ENCODE measurements at places on chromosomes 2 and 18.

DNA sequence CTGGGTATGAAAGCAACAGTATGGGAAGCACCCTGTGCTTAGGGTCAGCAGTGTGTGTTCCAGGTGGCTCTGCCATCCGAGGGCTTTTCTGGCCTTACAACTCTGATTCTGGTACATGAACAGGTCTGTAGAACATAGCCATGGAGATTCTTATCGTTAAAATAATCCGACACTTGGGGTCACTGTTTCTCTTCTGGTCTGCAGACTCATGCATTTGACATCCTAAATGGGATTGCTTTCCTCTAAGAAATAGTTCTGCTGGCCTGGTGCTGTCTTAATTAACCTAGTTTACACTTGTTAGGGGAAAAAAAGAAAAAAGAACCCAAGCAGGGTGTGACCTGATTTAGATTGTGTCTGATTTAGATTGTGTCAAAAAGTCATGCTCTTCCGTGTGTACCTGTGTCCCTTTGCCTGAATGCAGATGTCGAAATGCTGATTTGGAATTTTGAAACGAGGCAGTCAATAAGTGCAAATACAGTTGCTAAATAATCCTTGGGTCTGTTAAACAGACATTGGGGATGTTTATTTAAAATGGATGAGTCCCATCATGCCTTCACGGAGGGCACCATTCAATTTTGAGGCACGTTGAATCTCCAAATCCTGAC is 59.6 kb downstream of the TRPM8 start:
- peak; percentile 76 for DNase-seq

- peak; percentile 81 for DNase-seq
These were observed 11.5 kb downstream of the TEX44 start for GRCh38 chr2:231604101-231604684.

- no peak for DNase-seq
These were observed 32.1 kb downstream of the CLASP1 start for GRCh38 chr2:121617042-121617599.

GRCh38 chr2:214127571-214127970 is 283.3 kb upstream of the VWC2L start:
- DNase-seq, result no peak

DNA sequence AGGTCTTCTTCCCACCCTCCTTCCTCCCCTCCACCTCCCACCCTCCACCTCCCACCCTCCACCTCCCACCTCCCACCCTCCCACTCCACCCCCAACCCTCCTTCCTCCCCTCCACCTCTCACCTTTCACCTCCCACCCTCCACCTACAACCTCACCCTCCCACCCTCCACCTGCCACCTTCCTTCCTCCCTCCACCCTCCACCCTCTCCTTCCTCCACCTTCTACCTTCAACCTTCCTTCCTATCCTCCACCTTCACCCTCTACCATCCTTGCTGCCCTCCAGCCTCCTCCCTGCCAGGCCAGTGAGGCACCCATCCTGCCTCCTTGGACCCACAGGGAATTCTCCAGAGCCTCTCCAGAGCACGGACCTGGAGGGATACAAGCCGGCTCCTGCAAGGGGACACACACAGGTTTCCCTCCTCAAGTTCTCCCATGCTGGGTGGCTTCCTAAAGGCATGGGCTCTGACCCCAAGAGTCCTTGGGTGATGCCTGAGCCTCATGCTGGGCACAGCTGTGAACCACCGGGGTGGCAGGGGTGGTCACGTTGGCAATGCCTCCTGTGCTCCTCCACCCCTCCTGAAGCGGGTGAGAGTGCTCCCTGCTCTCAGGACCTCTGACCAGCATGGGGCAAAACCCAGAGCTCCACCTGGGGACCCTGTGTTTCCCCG is 293.0 kb downstream of the NDUFA10 start:
- no peak for DNase-seq

- no peak for DNase-seq
These were observed 33.6 kb downstream of the INPP5D start for GRCh38 chr2:233093721-233094120.

DNA sequence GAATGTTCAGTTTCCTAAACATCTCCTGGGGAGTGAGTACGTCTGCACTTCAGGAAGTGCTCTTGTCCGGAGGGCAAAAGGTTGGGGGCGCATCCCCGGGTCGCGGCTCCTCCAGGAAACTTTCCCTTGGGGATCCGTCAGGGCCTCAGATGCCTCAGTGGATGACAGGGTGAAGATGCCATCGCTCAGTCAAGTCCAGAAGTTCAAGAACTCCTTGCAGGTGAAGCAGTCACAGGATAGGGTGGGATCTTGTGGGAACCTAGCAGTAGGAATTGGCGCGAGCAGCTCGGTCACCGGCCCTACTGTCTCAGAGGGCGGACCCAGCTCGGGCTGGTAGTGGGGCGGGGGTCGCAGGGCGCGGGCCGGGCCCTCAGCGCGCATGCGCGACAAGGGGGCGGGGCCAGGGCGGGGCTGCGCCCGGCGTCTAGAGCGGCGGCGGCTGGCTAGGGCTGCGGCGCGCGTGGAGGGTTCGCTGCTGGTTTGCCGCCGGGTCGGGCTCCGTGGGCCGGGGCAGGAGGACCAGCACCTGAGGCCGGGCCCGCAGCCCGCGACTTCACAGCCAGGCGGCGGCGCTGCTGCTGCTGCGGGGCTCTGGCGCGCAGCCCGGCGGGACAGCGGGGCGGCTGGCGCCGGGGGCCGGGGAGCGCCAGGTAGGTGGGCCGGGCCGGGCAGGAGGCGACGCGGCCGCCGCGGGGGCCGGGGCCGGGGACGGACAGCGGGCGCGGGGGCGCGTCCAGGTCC is at the start of gene INPP4A:
Gene INPP4A, plus strand, starts transcription at position 423 of the 741 bp plus-strand sequence. CDS start 75,191 bp downstream, outside the sequence.
- peak; percentile 93 for DNase-seq

GRCh38 chr2:54979321-54980044 is 70.8 kb downstream of the RTN4 start:
- DNase-seq, result peak; percentile 67

DNA sequence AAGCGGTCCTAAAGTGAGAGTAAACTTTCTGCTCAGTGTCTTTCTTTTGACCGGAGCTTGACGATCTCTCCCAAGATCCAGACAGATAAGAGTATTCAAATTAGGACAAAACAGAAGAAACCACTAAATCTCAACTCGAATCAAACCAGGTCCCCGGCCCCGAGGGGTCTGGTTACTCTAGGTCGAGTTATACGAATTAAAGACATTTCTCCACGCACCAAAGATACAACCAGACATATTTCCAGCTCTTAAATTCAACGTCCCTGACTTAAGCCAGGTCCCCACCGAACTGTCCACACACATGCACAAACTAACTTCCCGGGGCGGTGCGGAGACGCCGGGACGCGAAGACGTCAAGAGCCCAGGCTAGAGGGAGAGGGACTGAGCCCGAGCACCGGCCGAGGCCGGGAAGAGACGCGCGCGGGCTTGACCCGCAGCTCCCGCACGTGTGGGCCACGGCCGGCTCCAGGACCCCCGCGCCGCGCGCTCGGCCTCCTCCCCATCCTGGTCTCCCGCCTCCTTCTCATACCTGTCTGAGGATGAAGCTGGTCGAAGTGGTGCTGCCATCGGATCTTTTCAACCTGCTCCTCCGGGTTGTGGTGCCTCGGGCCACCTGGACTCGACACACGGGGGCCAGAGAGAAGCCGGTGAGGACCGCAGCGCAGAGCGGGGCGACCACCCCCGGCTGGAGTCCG is 896 bp downstream of the CACNB4 start:
- DNase-seq, result no peak

GRCh38 chr18:12907258-12907925 is 23.4 kb upstream of the PTPN2 start:
- no peak for DNase-seq
